ENCODE measurements at places on chromosomes 12 and 14.

GRCh38 chr12:55724940-55725309 lies 3.9 kb downstream of the CD63 start:
- DNase-seq: no peak

GRCh38 chr14:100262545-100262944 lies 23.6 kb downstream of the YY1 start:
- no peak for DNase-seq

DNA sequence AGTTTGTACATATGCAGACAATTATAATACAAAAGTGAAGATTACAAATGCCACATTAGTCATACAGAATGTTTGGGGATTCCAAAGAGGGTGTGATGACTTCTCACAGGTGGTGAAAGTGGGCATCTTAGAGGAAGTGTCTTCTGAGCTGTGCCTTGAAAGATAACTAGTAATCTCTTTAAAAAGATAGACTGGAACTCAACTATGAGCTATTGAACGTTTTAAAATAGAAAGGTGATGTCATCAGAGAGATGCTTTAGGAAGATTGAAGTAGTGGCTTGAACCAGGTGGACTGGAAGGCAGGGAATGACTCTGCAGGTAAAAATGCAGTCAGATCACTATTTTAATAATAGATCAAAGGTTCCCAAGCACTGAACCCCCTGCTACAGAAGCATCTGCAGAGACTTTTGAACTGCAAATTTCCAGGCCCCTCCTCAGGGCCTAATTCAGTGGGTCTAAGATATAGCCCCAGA lies 50.3 kb downstream of the SYT1 start:
- DNase-seq: no peak

DNA sequence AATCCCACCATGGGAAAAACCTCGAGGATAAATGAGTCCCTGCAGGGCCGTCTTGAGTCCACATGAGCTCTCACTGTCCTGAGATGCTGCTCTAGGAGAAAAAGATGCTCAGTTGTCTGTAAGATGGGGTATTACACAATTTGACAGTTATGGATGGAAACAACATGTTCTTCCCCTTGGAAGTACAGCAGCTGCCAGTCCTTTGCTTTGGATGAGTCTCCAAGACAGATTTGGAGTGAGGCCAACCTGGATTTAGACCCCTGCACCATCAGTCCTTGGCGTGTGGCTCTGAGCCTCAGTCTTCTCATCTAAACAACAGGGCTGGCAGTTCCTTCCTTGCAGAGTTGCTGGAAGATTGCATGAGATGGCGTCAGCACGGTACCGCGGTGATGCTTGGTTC lies 309.1 kb upstream of the FKBP4 start:
- no peak for DNase-seq

DNA sequence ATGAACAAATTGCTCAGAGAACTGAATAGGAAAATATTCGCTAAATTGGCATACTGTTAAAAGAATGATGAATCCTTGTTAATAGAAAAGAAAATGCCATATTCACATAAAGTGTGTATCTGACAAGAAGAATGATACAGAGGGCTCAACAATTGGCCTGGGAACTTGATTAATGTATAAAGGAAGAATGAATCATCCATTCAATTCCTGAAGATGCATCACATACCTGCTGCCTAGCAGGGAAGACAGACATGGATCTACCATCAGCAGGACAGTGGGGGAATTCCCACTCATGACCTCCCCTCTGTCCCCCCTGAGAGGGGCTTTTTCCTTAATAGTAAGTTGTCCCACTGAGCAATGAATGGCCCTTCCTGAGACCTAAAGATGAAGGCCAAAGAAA lies 13.5 kb downstream of the PTPN21 start:
- no peak for DNase-seq

- no peak for DNase-seq
These were observed 6.5 kb downstream of the NOC4L start for GRCh38 chr12:132150780-132151144.

GRCh38 chr14:52413729-52414408 lies 99.8 kb downstream of the PTGER2 start:
- no peak for DNase-seq

GRCh38 chr14:34051966-34052657 lies 101.2 kb upstream of the EGLN3 start:
- DNase-seq: no peak

- DNase-seq: no peak
These were observed 11.2 kb downstream of the NYNRIN start for GRCh38 chr14:24409956-24410355.

DNA sequence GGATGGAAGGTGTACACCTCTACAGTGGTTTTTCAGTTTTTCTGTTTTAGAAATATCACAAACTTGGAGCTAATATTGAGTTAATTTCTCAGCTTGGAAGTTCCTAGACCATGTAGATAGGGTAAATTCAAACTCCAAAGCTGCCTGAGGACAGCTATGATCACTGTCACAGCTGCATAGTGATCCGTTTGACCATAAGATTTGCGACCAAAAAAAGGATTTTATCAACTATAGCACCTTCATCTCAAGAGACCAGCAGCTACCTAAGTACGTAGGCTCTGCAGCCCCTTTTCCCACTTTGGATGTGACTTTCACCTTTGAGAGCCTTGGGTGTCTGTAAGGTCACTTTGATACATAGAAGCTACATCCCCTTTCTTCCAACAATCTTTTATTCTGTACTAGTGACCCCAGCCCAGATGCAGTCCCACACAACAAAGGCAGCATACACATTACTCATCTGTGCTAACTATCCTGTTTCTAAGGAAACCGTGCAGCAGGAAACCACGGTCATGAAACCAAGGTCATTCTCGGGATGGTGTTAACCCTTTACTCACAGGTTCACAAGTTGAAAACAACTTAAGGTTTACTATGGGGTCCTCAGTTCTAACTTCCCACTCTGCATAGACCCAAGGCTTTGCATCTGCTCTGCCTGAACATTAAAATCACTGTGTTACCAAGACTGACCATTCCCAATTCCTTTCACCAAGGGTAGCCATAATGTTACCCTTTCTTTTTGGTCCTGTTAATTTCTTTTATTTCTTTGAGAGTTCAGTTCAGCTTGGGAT lies 75.4 kb downstream of the IFT81 start:
- DNase-seq: no peak

GRCh38 chr14:24258548-24259265 lies 4.3 kb downstream of the TGM1 start:
- no peak for DNase-seq

DNA sequence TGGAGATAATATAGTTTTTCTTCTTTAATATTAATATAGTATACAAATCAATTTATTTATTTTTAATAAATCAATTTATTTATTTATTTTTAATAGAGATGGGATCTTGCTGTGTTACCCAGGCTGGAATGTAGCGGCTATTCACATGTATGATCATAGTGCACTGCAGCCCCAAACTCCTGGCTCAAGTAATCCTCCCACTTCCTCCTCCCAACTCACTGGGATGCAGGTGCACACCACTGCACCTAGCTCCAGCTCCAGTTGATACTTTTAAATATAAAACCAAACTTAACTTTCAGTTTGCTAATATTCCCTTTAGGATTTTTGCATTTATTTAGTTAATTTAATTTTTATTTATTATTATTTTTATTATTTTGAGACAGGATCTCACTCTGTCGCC lies 8.6 kb downstream of the GOLGA5 start:
- no peak for DNase-seq

- DNase-seq: no peak
These were observed 185.1 kb downstream of the ETNK1 start for GRCh38 chr12:22810036-22810435.

DNA sequence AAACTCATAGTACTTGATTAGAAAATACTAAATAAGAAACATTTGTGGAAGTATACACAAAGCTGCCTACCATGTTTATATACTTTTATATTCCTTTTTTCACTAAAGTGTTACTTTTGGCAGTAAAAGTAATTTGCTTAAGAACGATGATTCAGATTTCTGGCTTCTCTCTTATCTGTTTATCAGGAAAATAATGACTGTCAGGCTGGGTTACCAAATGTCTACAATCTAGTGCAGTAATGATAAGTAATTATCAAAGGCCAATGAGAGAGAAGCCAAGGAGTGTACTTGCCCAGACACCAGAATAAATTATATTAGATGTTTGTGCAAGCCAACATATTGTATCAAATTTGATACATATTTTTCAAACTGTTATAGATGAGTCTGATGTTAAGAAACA lies 113.4 kb downstream of the RALGAPA1 start:
- no peak for DNase-seq

DNA sequence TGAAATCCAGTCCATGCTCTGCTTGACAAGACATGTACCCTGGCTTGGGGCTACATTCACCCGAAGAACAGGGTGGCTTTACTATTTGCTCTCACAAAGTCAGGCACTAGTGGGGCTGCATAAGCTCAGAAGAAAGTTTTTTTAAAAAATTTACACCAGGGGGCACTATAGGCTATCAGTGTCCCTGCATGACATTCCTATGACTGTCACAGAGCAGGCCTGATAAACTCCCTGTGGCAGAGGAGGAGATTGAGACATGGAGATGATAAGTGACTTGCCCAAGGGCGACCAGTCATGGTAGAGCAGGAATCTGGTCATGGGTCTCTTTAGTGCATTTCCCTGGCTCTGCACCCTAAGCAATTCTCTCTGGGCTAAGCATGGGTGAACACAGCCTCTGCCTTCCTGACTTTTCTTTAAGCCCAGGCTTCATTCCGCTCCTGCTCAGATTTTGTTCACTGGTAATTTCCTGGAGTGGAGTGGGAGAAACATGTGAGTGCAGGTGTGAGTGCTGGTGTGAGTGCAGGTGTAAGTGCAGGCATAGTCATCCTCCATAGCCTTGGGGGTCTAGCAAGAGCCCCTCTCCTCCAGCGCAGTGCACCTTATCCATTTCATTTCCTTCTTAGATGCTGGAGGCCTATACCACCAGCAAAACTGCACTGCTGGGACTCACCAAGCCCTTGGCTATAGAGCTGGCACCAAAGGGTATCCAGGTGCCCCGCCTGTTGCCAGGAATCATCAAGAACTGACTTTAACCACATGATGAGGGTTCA lies 91.6 kb downstream of the DHRS2 start:
- DNase-seq: no peak
